ENCODE measurements at places on chromosomes 5 and 9.

- no peak for DNase-seq
These were observed 44.4 kb upstream of the ANKDD1B start for GRCh38 chr5:75566710-75567309.

- DNase-seq, result no peak
These were observed 6.2 kb upstream of the CKMT2 start for GRCh38 chr5:81226949-81227348.

GRCh38 chr5:80070338-80071056 is 35.3 kb downstream of the THBS4 start:
- no peak for DNase-seq

DNA sequence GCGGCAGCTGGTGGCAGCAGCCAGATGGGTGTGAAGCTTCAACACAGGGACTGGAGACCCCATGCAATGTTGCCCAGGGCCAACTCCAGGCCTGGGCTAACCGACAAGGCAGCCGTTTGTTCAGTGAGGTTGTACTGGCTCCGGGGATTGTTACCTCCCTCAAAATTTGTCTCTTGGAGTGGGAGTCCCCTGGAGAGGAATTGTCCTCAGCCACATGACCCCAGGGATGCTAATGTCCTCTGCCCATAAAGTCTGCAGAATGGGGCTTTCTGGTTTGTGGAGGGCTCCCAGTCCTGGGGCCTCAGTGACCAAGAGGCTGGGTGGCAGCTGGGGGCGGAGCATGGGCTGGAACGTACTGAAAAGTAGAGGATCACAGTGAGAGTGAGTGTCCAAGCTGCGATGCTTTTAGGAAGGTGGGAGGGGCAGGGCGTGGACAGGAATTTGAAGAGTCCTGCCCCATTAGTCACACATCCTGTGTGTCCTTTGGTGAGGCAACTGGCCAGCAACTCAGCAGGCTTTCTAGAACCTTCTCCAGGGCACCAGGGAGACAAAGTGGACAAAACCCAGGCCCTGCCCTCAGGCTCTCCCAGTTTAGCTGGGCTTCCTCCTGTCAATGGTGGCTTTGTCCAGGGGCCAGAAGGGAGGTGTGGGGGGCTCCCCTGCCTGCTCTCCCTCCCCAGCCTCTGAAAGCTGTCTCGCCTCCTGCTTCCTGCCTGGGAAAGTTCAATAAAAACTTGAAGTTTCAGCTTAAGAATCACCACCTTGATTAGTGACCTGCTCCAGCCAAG is 114.0 kb downstream of the NSG2 start:
- no peak for DNase-seq

GRCh38 chr5:60417500-60418181 is 282.3 kb downstream of the DEPDC1B start:
- no peak for DNase-seq

GRCh38 chr9:77417566-77417965 is 230.6 kb downstream of the GNA14 start:
- DNase-seq, result no peak

DNA sequence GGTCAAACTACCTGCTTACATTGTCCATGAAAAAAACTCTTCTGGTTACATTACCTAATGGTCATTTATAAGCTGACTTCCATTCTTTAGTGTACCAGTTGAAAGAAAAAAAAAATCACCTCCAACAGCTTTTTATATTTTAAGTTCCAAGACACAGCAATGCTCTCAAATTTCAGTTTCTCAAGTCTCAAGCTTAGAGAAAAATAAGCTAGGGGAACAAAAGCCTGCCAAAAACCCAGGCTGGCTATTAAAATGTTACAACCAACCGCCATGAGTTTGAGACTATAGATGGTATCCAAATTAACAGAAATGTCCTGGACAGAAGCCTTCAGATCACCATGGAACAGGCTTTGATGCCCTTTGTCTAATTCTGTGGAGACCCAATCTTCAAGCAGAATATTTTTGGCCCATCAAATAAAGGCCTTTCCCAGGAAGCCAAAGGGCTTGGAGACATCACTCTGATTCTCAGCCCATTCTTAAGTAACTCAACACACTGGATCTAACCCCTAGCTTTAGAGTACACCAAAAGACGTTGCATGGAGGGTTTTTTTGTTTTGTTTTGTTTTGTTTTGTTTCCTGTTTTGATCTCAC is 343.7 kb downstream of the GLIS3 start:
- no peak for DNase-seq

DNA sequence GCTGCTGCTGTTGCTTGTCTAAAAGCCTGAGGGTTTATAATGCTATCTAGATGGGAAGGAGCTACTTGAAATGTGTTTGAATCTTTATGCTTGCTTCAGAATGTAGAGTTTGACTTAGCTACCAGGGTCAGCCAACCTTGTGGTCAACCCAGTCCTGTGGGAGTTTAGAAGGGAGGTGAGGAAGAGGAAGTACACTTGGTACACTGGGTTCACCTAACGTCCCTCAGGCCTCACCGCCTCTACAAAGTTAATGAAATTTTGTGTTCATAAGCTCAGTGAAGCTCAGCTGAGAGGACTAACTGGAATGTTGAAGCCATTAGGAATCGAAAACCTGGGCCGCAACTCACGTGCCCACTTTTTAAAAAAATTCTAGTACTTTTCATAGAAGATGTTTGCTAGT is 10.7 kb downstream of the IQGAP2 start:
- no peak for DNase-seq

- no peak for DNase-seq
These were observed 102.7 kb downstream of the ARHGEF28 start for GRCh38 chr5:73728493-73729273.

DNA sequence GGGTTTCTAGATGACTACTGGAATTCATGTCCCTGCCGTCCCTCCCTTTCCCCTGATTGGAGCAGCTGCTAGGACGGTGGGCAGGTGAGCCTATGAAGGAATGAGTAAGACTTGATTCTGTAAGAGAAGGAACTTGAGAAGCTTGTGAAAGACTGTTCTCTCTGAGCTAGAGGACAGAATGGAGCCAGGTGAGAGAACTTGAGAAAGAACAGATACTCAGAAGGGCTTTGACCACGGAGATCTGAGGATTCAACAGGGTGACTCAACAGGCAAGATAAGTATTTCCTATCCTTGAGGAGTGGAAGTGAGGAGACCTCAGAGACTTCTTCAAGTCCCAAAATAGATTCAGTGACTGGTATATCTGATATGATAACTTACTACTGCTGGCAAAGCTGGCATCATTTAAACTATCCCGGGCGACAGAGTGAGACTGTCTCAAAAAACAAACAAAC is 41.9 kb downstream of the HSDL2 start:
- no peak for DNase-seq

DNA sequence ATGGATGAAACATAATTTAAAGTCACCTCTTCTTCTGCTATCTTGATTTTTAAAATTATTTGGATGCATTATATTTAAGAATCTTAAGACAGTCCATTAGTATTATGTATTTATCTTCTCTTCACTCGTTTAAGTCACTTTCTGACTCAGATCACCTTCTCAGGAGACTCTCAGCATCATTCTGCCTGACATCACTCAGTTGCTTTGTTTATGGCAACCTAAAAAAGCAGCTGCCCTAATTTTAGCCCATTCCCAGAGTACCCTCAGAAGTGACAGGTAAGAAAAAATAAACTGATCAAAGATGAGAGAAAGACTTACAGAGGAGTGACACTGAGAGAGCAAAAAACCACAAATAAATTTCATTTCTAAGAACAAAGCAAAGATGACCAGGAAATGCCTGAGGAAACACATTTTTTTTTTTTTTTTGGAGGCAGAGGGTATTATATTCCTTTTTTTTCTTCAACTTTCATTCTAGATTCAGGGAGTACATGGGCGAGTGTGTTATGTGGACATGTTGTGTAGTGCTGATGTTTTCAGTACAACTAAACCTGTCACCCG is 140.5 kb downstream of the MUSK start:
- DNase-seq, result no peak

- no peak for DNase-seq
These were observed 261.5 kb upstream of the CCNH start for GRCh38 chr5:87674235-87674634.

GRCh38 chr9:7242126-7242525 is 484.4 kb downstream of the KDM4C start:
- no peak for DNase-seq

- DNase-seq, result no peak
These were observed 380.5 kb downstream of the RAB3C start for GRCh38 chr5:58963361-58963760.

GRCh38 chr5:160318409-160318808 is 6.0 kb upstream of the CCNJL start:
- DNase-seq, result no peak

GRCh38 chr5:69184621-69185020 is 4.8 kb upstream of the CENPH start:
- no peak for DNase-seq

GRCh38 chr5:81632679-81633078 is 118.2 kb downstream of the SSBP2 start:
- no peak for DNase-seq

- DNase-seq, result no peak
These were observed 28.2 kb downstream of the RNF145 start for GRCh38 chr5:159181152-159181551.

GRCh38 chr9:24189986-24190385 is 355.7 kb downstream of the IZUMO3 start:
- no peak for DNase-seq

- no peak for DNase-seq
These were observed 27.6 kb upstream of the LTC4S start for GRCh38 chr5:179766021-179766725.

GRCh38 chr5:131609774-131610173 is 25.3 kb downstream of the RAPGEF6 start:
- no peak for DNase-seq

- no peak for DNase-seq
These were observed 53.7 kb downstream of the TGFBR1 start for GRCh38 chr9:99158629-99159028.

DNA sequence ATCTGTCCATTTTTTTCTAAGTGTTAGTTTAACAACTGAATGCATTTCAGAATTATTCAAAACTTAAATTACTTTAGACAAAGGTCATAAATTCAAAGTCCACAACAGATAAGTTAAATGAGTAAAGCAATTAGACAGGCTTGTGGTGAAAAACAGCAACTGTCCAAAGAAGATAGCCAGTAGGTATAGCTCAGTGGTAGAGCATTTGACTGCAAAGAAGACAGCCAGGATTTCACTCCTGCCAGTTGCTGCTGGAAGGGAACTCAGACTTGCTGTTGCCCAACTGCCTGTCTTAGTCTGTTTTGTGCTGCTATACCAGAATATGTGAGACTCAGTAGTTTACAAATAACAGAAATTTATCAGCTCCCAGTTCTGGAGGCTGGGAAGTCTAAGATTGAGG is 10.0 kb downstream of the FANCC start:
- DNase-seq, result no peak

DNA sequence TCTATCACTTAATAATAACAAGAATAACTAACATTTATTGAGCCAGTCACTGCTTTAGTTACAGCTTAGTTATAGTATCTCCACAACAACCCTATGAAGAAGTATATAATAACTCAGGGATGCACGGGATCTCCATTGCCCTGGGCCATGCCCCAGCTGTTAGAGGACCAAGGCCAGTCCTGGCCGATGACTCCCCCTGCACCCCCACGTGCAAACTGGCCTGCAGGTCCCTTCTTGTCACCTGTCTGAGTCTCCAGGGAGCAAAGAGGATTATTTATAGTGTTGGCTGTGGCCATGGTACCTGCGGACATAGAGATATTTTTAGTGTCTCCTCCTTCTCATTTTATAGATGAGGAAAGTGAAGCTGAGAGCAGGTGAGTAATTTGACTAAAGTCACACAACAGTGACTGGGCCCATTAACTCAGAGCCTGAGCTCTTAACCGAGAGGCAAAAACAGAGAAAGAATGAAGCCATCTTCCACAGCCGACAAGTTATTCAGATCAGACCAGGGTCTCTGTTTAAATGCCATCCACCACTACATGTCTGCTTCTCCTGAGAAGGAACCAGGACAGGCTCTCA is 94.4 kb downstream of the TMEM215 start:
- no peak for DNase-seq

DNA sequence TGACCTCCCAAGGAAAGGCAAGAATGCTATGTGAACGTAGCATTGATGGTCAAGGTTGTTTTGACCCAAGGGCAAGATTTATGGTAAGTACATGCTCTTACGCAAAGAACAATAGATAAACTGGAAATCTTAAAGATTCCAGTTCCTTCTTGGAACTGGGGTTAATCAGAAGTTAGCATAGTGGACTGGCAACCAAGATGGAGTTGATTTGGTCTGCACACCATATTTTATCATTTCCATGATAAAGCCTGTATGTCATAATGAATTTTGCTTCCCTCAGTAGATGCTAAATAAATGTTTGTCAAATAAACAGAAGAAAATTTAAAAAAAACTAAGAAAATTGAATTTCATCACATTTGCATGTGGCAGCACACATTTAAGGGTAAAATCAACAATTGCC is 242.4 kb upstream of the MEF2C start:
- no peak for DNase-seq

- DNase-seq, result no peak
These were observed 203.7 kb downstream of the ADAMTS12 start for GRCh38 chr5:33688066-33688465.

DNA sequence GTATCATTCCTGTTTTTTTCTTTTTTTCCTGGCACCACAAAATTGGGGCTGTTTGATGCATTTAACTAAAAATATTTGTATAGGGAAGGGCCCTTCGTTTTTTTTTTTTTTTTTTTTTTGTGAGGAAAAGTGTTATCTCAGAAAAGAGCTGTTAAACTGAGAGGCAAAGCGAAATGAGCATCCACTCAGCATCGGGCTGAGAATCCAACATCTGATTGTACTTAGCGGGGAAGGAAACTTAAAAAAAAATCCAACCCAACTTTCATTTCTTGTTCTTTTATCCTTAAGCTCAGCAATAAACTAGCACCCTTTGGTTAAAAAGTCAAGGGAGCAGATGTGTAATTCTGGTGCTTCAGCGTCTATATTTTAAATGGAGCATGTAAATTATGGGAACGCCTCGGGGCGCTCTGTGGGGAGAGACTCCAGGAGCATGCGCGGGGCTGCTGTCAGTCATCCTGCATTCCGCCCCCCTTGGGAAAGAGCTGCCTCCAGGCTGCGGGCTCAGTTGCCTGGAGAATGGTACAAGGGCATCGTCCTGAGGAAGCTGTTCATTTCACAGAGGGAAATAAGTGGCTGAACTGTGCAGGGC is 33.3 kb downstream of the DMRT2 start:
- peak; percentile 88 for DNase-seq

GRCh38 chr5:145160679-145161078 is 674.5 kb downstream of the PRELID2 start:
- no peak for DNase-seq

GRCh38 chr5:80069251-80069800 is 34.2 kb downstream of the THBS4 start:
- DNase-seq, result peak; percentile 45

All from NCI-H2171 treated with DMSO at 0.1 percent for 48 hours (cell line).